Activated effector memory CD4-positive, alpha-beta T cell treated with Interleukin-2 at 50 U/mL for 16 hours (primary cell): ENCODE measurements at places on chromosomes 16 and 17.

DNA sequence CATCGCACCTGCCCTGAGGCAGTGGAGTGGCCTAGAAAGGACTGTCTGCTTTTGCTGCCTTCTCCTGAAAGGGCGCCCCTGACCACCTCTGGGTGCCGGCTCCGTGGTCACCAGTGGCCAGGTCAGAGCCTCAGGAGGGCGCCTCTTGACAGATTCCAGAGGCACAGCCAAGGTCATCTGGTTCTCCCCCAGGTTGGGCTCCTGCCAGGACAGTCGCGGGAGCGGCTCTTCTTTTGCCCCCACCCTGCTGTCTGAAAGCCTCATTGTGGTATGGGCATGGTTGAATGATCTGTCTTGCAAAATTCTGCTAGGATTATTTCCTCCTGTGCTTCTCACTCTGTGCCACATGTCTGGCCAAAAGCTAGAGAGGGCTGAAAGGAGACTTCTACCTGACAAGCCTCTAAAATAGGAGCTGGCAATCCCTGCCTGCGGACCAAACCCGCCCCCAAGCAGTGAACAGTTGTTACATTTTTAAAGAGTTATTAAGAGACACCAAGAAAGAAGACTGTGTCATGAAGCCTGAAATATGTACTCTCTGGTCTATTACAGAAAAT is 82.8 kb downstream of the SNX29 start:
- no peak for DNase-seq

DNA sequence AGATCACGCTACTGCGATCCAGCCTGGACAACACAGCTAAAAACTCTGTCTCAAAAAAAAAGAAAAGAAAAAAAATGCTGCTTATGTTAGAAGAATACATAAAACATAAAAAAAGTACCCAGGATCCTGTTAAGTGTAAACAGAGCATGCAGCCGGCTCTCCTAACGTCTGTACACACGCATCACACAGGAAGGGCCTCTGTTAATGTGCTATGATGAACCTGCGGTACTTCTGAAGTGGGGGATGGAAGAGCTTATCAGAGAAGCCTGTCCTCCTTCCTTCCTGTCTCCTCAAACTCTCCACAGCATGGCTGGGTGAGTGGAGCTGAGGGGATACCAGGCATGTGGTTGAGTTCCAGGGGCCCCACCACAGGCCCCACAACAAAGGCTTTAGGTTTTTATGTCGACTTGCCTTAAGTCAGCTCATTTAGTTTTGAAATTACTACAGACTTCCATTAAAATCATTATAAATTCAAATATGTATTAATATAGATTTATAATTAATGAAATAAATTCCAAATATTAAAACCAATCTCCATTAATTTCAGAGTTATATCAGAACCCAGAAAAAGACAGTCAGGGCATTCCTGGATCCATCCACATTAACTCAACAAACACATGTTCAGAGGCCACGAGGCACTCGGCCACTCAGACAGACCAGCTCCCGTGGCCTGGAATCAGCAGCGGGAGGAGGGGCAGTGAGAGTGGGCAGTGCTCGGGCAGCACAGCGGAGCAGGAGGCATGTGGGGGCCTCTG is 11.7 kb downstream of the CCDC57 start:
- DNase-seq: peak; percentile 50

GRCh38 chr16:31110106-31111034 is 2.2 kb downstream of the BCKDK start:
- DNase-seq: no peak

- DNase-seq: no peak
Measured at GRCh38 chr16:10322723-10323527, 62.9 kb upstream of the ATF7IP2 start.

- no peak for DNase-seq
Measured at GRCh38 chr16:58272855-58273254, 22.0 kb downstream of the PRSS54 start.

DNA sequence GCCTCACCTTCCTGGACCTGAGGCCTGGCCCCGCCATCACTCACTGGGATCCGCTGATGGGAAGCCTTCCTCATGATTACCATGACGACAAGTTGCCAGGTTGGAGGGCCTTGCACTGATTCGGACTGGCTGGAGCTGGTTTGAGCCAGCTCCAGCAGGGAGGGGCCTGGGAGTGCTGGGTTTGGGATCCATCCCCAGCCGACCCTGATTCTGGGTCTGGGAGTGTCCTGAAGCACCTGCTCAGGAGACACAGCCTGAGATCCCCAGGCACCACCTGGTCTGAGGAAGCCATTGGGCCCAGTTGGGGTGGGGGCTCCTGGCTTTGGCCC is 5.9 kb upstream of the BAIAP3 start:
- DNase-seq: no peak

- DNase-seq: no peak
Measured at GRCh38 chr16:80900593-80900954, 96.2 kb upstream of the CDYL2 start.

- DNase-seq: no peak
Measured at GRCh38 chr17:40331743-40332641, 23.0 kb downstream of the RARA start.

DNA sequence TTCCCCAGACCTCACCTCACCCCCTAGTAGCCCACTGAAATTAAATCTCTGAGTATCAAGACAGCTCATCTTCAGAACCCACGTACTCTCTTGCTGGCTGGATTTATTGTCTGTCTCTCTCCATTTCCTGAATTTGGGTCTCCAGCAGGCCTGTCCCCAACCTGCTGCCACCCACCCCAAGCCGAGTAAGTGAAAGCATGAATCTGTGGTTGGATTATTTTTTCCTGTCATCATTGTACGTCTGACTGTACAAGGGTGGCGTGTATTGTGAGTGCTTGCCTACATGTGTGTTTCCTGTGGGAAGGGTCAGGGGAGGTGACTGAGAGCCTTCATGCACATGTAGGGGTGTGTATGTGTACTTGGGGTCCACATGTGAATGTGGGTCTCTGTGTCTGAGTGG is 5.4 kb downstream of the TNP2 start:
- peak; percentile 22 for DNase-seq

GRCh38 chr17:46772475-46773220 is 45.8 kb downstream of the WNT3 start:
- no peak for DNase-seq

DNA sequence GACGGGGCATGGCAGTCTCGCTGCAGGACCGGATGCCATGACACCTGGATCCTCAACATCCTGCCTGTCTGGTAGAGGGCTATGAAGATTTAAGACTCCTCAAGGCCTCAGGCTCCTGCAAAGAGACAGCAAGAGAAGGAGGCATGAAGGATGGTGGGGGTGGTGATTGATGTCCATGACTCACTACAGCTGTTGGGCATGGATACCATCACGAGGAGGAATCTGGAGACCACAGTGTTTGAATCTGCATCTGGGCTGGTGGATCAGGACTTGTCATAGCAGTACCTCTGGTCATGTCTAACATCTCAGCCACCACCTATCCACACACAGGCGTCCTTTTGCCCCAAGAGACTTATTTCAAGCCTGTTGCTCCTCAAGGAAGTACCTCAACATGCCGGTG is 50.2 kb upstream of the WSCD1 start:
- no peak for DNase-seq

GRCh38 chr17:72822358-72823023 is 270.0 kb downstream of the SLC39A11 start:
- DNase-seq: no peak

GRCh38 chr16:79656553-79657115 is 56.1 kb upstream of the MAF start:
- no peak for DNase-seq

GRCh38 chr16:71185347-71185746 is 45.2 kb downstream of the HYDIN start:
- no peak for DNase-seq

- DNase-seq: no peak
Measured at GRCh38 chr17:80647746-80648145, 103.1 kb downstream of the RPTOR start.

- DNase-seq: no peak
Measured at GRCh38 chr17:8345052-8345690, 5.5 kb downstream of the ODF4 start.

DNA sequence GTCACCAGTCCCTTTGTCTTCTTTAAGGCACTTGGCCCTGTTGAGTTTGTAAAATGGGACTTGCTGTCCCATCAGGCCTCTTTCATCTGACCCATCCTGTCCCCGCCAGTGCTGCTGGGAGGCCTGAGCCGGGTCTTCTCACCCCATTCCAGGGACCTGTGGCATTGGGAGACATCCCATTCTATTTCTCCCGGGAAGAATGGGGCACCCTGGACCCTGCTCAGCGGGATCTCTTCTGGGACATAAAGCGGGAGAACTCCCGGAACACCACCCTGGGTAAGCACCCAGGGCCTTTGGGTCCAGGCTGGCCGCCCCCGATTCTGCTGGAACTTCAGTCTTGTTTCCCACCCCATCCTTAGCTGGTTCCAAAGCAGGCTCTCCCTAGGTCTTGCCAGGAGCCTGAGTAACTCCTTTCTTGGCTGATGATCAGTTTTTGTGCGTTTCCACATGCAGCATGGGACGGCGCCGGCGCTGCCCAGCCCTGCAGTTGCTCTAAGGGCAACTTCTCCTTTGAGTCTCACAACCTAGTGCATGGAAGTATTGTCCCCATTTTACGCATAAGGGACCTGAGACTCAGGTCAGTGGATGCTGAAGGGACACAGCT is 4.1 kb downstream of the ZNF213 start:
- DNase-seq: no peak

DNA sequence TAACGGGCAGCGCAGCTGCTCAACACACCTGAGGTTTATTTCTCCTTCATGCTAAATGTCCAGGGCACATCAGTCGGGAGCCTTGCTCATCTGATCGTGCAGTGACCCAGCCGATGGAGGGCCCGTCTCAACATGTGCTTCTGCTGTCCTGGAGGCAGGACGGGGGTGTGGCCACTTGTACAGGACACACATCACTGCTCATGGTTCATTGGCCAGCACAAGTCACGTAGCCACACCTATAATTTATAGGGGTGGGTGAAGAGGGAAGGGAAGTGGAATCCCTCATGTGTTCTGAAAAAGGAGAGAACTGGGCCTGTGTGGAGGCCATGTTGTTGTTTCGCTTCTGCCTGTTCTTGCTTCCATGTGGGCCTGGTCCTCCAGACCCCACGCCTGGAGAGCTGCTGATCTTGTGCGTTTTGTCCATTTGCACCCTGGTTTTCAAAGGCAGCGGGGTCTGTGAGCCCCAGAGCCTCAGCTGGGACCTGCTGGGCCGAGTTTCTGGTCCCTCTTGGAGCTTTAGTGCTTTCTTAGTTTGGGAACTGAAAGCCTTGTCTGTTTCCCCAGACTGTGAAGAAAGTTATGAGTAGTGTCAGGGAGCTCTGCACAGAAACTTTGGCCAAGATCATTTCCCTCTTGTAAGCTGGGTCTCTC is 60.5 kb downstream of the CMIP start:
- DNase-seq: no peak

DNA sequence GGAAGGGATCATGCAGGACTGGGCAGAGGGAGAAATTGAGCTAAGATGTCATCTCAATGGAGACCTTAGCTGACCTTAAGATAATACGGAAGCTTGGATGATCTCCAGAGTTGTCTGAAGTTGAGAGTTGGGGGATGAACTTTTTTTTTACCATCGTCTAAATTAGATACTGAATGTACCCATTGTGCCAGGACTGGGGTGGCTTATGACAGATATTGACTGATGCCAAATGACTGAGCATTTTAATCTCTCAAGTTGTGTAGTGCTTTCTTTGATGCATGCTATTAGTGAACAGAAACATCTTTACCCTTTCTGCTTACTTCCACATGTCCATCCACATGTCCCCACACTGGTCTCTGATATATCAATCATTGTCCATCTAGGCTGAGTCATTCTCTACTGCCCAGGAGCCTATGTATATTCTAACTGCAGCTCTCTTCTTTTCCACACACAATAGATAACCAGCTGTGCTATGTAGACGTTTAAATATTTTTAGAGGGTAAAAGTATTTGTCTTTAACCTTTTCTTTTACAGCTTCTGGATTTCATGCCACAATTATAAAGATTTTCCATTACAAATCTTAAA is 60.2 kb upstream of the ZKSCAN2 start:
- DNase-seq: no peak

GRCh38 chr16:75121949-75122568 is 5.5 kb upstream of the LDHD start:
- DNase-seq: no peak

GRCh38 chr17:69761011-69761410 is 314.0 kb upstream of the KCNJ16 start:
- no peak for DNase-seq

- no peak for DNase-seq
Measured at GRCh38 chr16:80125677-80126076, 415.1 kb upstream of the DYNLRB2 start.

DNA sequence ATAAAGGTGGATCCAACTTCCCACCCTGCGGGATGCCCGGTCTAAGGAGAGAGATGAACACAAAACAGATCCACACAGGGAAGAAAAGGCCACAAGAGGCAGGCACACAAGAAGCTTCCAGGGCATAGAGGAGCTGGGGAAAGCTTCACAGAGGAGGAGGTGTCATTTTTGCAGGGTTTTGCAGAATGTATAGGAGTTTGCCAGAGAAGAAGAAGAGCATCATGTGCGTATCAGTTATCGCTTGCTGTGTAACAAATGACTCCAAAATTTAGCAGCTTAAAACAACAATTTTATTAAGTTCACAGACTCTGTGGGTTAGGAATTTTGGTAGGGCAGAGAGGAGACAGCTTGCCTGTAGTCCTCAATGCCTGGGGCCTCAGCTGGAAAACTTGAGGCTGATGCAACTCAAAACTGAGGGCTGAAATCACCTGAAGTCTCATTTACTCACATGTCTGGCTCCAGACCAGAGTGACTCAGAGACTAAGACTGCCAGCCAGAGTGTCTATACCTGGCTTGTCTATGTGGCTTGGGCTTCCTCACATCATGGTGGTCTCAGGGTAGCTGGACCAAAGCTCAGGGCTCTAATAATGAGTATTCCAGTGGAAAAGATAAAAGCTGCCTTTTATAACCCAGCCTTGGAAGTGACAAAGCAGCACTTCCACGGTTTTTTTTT is 33.9 kb upstream of the ZNF423 start:
- no peak for DNase-seq

DNA sequence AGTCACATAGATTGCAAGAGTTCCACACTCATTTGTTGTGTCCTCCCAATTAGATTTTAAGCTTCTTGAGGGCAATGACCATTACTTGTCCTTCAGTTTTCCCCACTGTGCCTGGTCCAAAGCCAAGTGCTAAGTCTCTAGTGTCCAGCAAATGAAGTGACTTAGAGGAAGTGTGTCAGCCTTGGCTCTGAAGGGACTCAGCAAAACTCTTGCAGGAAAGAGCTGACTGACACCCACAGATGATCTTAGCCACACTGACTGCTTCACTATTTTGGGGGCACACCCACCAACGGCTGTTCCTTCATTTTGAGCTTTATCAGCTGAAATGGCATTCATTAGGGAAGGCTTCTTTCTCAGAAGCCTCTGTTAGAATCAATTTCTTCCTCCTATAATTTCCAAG is 358.1 kb downstream of the UTP18 start:
- no peak for DNase-seq

- DNase-seq: peak; percentile 60
Measured at GRCh38 chr17:80866050-80866793, 125.4 kb upstream of the CHMP6 start.

- DNase-seq: no peak
Measured at GRCh38 chr16:50814541-50814940, 72.7 kb downstream of the CYLD start.

- peak; percentile 49 for DNase-seq
Measured at GRCh38 chr16:89201439-89202377, 1.4 kb upstream of the SLC22A31 start.
